ENCODE measurements at places on chromosomes 12 and 14. TPM values are rescaled to one million over a fixed set of nuclear protein-coding genes. Genes with fewer than 3 reads are reported as not detected.

GRCh38 chr12:10304161-10304574 is 3.5 kb upstream of the KLRD1 start:
- H3K27me3 ChIP-seq: no peaks in the 10 kb centered on the region
- H3K4me1 ChIP-seq: no peaks in the 10 kb centered on the region
- H3K4me3 ChIP-seq: no peak overlapping the region

GRCh38 chr14:39319381-39319780 is 85.7 kb downstream of the MIA2 start:
- no peak for DNase-seq
- H3K4me1 ChIP-seq: no peaks in the 10 kb centered on the region

Gene PRH2
- not detected for total RNA-seq

Gene RIMKLB
- total RNA-seq: 100 TPM

GRCh38 chr12:93379326-93379980 is 1.7 kb downstream of the NUDT4 start:
- no peaks in the 10 kb centered on the region for H3K36me3 ChIP-seq
- no peak for DNase-seq
- no peaks in the 10 kb centered on the region for H3K27me3 ChIP-seq
- no peak overlapping the region for H3K27ac ChIP-seq
- H3K4me1 ChIP-seq: no peaks in the 10 kb centered on the region
